ENCODE measurements at places on chromosomes 3 and 15.

DNA sequence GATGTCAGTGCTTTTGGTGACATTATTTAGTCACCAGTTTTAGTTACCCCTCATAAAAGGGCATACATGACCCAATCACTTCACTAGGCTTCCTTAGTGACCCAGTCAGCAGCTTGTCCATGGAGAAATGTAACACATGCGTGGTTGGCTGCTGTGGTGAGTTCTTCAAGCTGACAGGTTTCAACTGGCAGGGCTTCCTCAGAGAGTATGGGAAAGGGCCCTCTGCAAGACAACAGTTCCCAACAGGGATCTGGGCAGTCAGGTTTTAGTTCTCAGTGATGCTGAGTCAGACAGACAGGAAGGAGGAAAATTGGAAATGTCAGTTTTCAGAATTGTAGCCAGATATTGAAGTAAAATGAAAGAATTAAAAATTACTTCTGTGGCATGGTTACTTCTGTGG lies 282.5 kb downstream of the TBL1XR1 start:
- DNase-seq: no peak

GRCh38 chr3:109353057-109353456 lies 15.7 kb upstream of the DPPA4 start:
- DNase-seq: no peak

GRCh38 chr3:122258757-122259371 lies 66.2 kb upstream of the CSTA start:
- no peak for DNase-seq

DNA sequence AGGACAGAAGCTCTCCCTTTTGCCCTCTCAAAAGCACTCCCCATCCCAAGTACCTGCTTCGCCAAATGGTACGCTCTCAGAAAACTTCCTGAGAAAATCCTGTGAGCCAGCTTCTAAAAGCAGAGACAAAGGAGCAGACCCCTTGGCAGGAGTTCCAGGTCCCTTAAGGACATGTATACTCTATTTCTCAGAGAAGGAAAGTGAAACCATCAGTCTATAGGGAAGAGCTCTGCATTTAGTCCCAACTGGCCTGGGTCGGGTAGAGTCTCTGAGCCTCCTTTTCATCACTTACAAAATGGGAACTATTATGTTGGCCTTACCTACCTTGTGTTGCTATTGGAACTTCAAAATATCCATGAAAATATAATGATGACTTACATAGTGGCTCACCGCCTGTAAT lies 19.7 kb downstream of the DAPK2 start:
- DNase-seq: no peak

DNA sequence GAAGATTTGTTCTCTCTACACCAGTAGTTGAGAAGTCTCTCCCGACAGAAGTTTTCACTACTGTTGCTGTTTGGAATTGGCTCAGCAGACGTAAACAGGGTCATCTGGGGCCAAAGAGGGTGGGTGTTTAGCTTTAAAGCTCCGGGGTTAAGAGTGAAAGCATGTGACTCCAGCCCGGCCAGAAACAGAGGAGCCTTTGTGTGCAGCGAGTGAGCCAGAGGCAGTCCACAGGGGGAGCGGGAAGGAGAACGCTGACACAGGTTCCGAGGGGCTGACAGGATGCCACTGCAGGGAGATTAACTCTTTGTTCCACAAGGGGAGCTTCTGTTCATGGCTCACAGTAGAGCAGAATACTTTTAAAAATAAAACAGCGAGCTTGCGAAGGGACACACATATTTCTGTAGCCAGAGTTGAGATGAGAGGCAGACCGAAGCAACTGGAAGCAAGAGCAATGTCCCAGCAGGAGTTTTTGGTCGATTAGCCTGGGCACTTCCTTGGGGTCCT lies 26.9 kb downstream of the BMF start:
- no peak for DNase-seq

- no peak for DNase-seq
These were observed 164.0 kb upstream of the TBL1XR1 start for GRCh38 chr3:177361081-177361938.

DNA sequence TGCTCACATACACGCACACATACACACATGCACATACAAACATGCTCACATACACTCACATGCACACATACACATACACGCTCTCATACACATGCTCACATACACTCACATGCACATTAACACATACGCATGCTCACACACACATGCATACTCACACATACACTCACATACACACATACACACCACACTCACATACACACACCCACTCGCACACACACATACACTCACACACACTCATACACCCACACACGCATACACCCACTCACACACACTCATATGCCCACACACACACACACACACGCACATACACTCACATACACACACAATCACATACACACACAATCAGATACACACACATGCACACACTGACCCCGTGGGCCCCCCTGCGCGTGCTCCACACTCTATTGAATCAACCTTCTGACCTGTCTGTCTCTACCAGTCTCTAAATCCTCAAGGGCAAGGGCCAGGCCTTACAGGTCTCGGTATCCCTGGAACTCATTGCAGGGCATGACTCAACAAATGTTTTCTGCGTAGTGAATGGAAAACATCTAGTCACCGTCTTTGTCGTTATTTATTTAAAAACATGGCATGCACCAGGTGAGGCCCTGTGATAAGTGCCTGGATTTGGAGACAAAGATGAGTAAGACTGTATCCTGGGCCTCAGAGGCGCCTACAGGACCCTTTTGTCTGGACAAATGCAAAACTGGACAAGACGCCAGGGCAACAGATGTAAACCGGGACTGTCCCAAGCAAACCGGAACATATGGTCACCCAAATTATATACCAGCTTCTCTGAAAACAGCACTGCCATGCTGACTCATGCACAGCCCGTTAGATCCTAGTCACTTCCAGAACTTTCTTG lies 41.8 kb downstream of the GRK7 start:
- DNase-seq: no peak

GRCh38 chr15:38438031-38438986 lies 15.6 kb upstream of the FAM98B start:
- DNase-seq: no peak

DNA sequence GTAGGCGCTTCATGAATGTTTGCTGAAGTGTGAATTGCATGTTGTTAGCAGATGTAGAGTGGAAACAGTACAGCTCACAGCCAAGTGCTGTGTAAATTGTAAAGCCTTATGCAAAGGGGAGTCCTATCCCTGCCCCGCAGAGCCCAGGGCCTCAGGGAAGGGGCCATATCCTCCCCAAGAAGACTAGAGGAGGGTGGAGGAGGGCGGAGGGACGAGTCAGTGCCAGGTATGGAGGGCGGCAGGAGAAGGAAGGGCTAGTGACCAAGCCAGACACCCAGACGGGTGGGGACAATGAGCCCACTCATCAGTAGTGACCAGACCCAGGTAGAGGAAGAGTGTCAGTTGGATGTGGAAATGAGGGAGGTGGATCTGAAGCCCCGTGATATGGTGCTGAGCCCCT lies 45.2 kb downstream of the ZNF710 start:
- no peak for DNase-seq

- no peak for DNase-seq
These were observed 97.6 kb upstream of the STRIT1 start for GRCh38 chr3:155391104-155391503.

DNA sequence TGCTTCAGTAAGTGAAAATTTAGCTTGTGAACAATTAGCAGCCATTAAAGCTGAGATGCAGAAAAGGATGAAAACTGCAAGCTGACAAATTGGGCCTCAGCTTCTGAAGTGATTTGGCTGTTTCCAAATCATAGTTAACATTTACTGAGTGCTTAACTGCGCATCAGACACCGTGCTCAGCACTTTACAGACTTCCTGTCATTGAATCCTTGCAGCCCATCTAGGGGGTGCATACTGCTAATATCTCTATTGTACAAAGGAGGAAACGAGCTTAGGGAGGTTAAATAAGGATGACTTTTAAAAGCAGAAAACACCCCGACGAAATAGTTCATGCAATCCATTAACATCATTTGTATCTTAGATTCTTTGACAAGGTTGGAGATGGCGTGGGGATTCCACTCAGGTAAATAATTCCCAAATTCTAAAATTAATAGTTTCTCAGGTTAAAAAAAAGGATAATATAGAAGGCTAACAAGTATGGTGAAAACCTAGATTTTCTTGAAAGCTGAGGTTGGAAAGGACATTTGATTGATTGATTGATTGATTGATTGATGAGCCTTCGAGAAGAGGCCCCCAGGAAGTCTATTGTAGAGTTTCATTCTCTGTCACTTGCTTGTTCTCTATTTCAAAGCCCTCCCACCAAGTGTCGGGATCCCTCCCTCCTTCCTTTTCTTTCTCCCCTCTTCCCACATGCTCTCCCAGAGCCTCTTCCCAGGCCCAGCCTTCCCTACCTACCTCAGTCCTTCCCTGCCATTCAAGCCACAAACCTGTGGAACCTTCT lies 23.5 kb upstream of the EPHB3 start:
- no peak for DNase-seq

DNA sequence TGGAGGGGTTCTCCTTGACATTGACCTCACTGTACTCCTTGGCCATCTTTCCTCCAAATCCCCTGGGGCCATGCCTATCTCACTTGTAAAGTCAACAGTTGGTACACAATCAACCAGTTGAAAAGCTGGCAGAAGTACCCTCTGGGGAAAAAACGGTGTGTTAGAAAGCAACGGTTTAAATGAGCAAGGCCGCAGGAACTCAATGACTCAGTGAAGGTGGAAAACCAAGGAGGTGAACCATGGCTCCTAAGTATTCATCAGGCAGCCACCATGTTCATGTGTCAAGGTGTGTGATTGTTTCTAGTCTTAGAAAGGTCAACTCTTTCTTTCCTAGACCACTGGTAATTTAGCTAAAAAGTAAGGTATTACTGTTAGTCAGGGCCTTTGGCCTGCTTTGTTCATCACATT lies 130.9 kb upstream of the SATB1 start:
- no peak for DNase-seq

DNA sequence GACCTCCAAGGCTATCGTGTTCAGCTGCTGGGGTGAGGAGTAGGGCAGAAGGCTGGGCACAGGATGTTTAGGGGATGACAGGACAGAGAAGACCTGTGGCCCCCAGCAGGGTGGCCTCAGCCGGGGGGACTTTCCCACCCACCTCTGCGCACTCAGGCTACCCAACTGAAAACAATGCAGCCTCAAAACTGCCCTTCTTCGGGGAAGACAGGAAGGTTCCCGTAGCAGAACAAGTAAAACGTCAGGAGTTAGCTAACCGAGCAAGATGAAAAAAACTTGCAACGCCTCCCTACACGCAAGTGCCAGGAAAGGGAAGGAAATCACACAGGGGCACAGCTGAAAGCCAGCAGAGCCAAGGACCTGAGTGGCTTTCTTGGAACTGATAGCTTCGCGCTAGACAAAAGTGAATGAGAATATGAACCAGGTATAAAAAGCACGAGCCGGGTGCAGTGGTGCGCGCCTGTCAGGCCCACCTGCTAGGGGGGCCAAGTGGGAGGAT lies 38.4 kb upstream of the FURIN start:
- no peak for DNase-seq

GRCh38 chr3:120552184-120553172 lies 43.7 kb upstream of the NDUFB4 start:
- DNase-seq: no peak

GRCh38 chr15:47412802-47413201 lies 304.5 kb upstream of the SEMA6D start:
- DNase-seq: no peak

- DNase-seq: no peak
These were observed 61.2 kb downstream of the ITGA11 start for GRCh38 chr15:68370768-68371151.

- no peak for DNase-seq
These were observed 730 bp downstream of the DGKG start for GRCh38 chr3:186361246-186361761.

DNA sequence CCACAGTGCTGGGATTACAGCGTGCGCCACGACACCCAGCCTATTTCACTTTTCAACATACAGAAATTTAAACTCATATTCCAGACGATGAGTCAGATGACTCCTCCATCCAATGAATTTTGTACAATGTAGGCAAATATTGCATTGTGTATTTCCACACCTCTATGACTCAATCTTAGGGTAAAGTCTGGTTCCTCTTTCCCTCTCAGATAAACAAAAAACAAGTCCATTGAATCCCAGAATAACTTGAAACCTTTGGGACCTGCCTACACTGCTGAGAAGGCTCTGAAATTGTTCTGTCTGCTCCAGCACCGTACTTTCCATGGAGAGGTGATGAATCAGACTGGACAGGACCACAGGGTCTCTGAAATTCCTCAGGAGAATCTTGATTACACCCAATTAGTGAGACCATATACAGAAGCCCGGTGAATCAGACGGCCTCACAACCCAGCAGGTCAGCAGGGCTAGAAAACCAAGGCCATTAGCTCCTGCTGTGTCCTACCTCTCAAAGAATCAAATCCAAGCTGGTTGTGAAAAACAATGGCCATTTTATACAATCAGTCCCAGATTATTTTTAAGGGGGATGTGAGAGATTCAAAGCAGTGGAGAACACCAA lies 112.6 kb downstream of the ERC2 start:
- DNase-seq: no peak

GRCh38 chr3:183958226-183958625 lies 59.5 kb downstream of the ABCC5 start:
- DNase-seq: no peak

DNA sequence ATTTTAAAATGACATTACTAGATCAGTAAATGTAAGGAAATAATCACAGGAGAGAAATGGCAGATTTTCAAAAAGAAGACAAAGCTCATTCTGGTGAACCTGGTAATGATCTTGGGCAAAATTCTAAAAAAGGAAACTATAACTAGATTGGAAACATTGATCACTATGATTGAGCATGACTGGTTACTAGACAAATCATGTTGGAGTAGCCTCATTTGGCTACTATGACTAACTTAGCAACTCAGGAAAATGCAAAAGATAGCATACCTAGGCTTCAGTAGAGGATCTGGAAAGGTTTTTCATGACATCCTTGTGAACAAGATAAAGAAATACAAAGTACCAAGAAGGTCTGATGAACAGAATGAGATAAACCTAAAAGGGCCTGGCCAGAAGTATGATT lies 7.6 kb upstream of the TMF1 start:
- DNase-seq: no peak

DNA sequence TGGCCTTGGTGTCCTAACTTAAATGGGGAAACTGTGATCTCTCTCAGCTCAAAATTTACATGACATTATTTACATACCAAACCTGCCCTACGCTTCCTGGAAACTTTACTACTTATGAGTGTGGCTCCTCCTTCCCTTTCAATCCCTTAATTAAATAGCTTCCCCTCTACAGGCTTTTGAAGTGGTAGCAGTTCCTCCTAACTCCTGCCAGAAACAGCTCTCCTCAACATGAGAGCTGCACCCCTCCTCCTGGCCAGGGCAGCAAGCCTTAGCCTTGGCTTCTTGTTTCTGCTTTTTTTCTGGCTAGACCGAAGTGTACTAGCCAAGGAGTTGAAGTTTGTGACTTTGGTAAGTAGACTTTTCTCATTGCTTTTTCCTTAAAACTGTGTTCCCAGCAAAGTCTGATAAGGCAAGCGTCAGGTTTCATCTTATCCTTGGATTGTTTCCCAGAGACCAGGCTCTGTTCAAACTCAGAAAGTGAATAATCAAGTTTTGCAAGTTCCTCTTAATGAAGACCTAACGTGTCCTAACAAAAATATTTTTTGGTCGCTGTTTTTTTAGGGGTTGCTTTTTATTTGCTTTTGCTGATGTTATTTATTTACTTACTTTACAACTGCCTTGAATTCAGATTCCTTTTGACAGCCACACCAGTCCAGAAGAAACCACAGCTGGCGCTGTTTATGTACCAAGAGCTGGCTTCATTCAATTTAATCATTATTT lies at the start of gene ACP3:
ACP3 (plus strand) TSS at position 179 of the 720 bp plus-strand sequence; CDS start at position 229, 50 bp downstream.
- no peak for DNase-seq
